Fibroblast of gingiva (primary cell): ENCODE measurements at places on chromosomes 5 and 9.

DNA sequence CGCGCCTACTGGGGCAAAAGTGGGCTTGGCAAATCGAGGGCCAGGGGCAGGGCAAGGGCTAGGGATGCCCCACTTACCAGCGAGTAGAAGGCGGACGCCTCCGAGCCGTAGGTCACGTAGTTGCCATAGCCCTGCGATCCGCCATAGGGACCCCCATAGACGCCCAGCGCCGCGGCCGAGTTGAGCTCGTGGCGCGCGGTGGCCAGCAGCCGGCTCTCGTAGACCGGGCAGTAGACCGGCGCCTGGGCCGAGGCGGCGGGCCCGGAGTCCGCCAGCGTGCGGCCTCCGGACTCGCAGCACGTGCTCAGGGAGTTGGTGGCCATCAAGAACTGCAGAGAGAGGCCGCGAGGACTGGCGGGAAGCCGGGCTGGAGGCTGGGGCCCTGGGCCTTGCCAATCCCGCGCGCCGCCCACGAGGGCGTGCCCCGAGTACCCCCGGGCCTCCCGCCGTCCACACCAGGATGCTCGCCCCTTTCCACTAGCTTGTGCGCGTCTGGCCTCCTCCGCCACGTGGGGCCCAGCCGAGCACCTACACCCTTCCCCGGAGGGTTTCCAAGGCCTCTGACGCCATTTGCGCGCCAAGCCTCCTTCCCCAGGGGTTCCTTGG, 891 bp downstream of the IRX4 start:
- DNase-seq = no peak

GRCh38 chr9:89848060-89849040, 243.5 kb downstream of the GADD45G start:
- DNase-seq = no peak

DNA sequence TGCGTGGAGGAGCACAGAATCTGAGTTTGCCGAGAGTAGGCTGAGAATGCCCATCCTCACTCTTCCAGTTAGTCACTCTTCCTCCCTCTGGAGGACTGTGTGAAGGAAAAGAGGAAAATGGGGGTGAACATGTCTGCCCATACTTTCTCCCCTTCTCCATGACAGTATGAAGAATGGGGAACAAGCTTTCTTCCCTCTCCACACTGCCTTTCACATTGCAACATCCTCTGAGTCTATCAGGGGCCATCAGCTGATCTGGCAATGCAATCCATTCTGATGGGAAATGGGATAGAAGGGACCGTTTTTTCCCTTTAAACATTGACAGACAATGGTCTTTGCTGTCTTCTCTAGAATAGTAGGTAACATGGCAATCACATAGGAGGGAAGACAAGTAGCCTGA, 56.8 kb downstream of the UGCG start:
- DNase-seq = no peak

- DNase-seq = no peak
These were observed 176.0 kb downstream of the FGF18 start for GRCh38 chr5:171595401-171595800.

GRCh38 chr5:45383985-45384384, 312.2 kb downstream of the HCN1 start:
- no peak for DNase-seq

- DNase-seq = peak; percentile 70
These were observed 702 bp downstream of the CDC20B start for GRCh38 chr5:55172051-55172899.

DNA sequence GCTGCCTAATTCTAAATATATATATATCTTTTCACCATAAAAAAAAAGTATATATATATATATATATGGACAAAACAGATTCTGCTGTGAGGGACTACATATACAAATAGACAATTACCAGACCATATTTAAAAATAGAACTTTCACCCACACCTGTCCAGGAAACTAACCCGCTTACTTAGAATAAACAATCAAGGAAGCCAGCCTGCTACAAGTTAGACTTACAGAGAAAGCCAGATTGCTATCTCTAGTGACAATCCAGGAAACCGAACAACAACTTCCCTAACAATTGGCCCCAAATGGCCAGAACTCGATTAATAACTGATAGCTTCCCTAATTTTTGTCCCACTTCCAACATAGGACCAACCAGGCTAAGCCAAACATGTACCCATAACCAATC, 5.9 kb downstream of the GLDC start:
- DNase-seq = no peak

- no peak for DNase-seq
These were observed 212.4 kb downstream of the GNA14 start for GRCh38 chr9:77435688-77436087.

DNA sequence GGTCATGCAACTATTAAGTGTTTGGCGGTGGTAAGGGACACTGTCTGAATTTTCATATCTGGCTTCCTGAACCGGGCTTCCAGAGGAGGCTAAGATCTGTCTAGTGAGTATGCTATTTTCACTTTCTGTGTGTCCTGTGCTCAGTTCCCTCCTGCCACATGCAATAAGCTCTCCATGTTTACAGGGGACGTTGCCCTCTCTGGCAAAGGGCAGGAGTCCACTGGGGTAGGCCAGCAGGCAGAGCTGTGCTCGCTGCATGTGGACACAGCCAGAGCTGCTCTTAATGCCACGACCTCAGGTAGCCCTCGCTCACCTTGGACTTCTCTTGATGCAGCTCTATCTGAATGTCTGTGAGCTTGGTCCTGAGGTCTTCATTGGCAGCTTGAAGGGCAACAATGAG, 111.2 kb downstream of the JAKMIP2 start:
- no peak for DNase-seq

GRCh38 chr5:125464847-125465432, 718.5 kb upstream of the ZNF608 start:
- DNase-seq = no peak
